NCI-H1092 (cell line): ENCODE measurements at places on chromosomes 12 and 14.

DNA sequence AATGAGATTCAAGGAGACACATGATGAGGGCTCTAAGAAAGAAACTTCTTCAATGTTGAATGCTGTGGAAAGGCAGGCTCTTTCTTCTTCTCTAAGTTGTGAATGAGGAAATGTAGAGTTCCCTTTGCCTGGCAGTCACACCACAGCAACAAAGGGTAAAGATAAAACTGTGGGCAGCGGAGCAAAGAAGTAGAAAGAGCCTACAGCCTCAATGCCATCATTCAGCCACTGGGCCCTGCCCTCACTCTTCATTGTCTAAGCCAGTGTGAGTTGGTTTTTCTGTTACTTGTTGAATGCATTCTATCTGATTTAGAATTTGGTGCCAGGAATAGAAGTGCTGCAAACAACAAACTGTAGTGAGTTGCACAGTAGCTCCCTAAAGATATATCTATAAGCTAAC lies 12.2 kb downstream of the SDR9C7 start:
- no peak for DNase-seq

- no peak for DNase-seq
These were observed 84.9 kb downstream of the RTN1 start for GRCh38 chr14:59785629-59786028.

GRCh38 chr12:92107094-92107493 lies 38.6 kb downstream of the BTG1 start:
- DNase-seq = no peak

DNA sequence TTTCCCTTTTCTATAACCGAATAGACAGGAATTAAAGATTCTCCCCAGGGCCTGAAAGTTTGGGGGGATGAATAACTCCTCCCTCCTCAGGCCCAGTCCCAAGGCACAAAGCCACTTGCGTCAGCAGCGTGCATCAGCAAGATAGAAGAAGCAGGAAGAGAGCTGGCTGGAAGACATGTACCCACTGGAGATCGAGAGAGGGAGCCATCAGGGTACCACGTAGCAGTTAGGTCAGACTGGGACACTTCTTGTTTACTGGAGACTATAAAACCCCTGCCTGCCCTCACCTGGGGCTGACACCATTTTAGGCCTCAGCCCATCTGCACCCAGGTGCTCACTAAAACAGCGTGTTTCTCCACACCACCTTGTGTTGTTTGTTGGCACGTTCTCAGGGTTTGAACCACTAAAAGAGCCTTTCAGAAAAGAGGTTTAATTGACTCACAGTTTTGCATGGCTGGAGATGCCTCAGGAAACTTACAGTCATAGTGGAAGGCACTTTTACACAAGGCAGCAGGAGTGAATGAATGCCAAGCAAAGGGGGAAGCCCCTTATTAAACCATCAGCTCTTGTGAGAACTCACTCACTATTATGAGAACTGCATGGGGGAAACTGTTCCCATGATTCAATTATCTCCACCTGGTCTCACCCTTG lies 93.2 kb downstream of the TMTC3 start:
- DNase-seq = no peak
